Inflammatory macrophage (primary cell): ENCODE measurements at places on chromosomes 6 and 20.

DNA sequence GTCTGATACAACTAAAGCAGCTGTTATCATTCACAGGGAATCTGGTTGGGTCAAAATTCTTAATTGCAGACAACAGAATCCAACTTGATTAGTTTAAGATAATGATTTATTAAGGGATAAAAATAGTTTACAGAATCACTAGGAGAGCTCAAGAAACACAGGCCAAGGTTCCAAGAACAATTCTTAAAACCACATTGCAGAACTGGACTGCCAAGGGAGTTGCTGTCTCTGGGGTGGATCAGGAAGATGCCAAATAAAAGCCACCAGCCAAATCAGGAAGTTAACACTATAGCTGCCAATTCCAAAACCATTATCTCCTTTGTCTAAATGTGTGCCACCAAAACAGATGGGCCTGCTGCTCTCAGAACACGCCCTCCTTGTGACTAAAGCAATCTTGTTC lies 53.7 kb downstream of the NUDT3 start:
- DNase-seq = peak; percentile 24

DNA sequence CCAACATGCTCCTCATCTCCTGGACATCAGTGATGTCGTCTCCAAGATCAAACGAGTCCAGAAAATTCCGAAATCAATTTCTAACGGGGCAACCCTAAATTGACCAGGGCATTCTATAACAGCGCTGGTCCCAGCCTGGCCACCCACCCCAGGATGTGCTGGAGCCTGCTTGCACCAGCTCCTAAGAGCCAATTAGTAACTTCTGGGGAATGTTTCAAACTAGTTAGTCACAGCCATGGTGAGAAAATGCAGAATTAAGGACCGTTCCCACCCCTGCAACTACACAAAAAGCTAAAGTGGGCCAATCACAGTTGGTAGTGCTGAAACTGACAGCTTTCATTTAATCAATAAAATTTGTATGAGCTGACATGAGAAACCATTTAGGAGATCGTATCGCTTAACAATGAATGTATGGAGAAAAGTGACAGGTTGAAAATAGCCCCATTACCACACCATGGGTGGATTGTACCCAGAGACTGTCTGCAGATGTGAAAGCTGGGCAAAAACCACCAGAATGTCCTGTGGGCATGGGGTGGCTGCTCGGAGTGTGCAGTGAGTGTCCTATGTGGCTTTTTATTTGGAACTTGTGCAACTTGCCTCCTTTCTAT lies 165.7 kb upstream of the AFDN start:
- DNase-seq = no peak

GRCh38 chr20:45968801-45969711 lies 2.9 kb downstream of the ZNF335 start:
- DNase-seq = peak; percentile 46

DNA sequence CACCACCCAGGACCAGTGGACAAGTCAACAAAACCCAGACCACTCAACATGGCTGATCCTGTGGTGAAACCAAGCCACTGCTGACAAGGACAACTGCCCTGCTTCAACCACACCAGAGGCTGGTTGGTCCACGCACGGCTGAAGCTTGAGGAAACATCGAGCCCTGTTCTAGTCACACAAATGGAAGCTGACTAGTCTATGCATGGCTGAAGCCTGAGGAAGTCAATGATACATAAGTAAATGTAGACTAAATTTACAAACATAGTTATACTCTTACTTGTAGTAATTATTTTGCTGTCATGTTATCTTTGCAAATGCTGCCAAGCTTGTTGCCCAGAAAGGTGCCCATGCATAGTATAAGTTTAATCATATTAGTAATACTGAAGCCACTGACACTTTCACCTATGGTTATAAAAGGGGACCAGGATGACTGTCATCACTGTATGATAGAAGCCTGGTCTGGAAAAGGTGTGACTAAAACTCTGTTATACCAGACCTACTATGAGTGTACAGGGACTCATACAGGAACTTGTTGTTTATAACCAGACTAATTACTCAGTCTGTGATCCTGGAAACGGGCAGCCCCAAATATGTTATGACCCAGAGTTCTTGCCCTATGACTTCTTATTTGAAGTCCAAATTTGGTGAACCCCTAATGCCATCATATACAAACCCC lies 5.6 kb downstream of the IL22RA2 start:
- DNase-seq = no peak

DNA sequence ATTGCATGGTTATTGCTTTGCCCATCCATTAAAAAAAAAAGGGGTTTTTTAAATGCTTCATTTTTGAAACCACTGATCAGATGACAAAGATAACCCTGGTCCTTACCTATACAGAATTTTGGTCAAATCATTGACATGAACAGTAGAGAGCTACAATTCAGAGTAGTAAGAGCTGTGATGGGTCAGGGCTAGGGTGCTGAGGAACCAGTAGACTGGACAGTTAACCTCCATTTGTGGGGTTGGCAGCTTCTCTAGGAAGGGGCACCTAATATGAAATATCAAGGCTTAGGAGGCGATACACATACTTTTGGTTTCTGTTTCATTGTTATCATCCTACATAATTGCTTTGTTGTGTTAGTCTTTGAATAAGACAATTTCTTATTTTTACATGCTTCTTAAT lies 55.1 kb downstream of the ORC3 start:
- DNase-seq = no peak

DNA sequence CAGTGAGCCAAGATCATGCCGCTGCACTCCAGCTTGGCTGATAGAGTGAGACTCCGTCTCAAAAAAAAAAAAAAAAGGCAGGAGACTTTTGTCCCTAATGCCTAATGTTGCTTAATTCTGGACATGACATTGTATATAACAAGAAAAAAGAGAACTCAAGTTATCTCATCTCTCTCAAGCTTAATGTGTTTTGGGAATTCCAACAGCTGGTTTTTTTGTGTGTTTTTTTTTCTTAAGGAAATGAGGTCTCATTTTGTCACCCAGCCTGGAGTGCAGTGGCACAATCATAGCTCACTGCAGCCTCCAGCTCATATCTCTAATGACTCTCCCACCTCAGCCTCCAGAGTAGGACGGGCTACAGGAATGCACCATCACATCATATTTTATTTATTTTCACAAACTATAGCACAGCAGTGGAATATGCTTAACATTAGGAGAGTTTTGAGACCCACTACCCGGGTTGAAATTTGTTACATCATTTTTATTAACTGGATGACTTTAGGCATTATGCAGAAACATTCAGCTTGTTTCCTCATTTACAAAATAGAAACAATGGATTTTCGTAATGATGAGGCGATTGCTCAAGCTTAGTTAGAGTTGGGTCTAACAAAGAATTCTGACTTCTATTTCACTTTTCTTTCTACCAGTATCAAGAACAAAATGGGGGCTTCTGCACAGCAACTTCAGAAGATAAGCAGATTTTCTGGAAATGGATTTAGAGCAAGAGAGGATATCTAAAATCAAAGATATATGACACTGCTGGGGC lies 104.1 kb upstream of the BTN3A2 start:
- DNase-seq = peak; percentile 55

DNA sequence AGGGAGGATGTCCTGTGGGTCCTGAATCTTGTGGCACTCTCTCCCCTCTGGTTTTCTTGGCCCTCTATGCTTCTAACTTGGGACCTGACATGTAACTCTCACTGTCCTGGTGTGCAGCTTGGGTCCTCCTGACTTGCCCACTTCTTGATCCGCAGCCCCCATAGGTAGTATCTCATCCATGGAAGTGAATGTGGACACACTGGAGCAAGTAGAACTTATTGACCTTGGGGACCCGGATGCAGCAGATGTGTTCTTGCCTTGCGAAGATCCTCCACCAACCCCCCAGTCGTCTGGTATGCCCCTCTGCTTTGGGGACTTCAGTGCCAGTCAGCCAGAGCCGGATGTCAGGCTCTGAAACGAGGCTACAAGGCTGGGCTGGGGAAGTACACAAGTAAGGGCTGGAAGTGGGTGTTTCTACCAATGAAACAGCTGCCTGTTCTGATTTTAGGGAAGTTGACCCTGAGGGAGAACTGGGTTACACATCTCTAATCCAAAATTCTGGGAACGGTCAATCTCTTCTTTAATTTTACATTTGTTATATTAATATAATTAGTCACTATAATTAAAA lies 641 bp downstream of the DBNDD2 start:
- DNase-seq = peak; percentile 78

DNA sequence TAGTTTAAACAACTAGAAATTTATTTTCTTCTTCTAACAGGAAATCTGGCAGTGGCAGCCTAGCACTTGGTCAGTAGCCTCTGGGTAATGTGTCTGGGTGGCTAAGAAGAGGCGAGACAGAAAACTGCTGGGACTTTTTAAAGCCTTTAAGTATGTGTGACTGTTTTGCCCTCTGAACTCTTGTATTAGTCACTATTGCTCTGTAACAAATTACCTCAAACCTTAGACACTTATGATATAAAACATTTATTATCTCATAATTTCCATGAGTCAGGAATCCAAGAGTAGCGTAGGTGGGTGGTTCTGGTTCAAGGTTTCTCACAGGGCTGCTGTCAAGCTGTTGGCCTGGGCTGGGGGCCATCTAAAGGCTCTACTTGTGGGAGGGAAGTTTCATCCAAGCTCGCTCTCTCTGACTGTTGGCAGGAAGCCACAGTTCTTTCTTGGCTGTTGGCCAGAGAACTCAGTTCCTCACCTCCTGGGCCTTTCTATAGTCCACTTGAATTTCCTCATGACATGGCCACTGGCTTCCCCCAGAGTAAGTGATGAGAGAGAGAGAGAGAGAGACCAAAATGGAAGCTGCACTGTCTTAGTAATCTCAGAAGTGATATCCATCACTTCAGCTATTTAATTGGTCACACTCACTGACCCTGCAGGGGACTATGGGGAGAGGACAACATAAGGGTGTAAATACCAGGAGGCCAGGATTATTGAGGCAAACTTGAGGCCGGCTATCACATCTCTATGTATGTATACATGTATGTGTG lies 17.4 kb upstream of the TBC1D22B start:
- DNase-seq = peak; percentile 98

GRCh38 chr6:11315743-11316437 lies 83.4 kb upstream of the NEDD9 start:
- no peak for DNase-seq

GRCh38 chr6:6746333-6746969 lies 157.9 kb downstream of the LY86 start:
- DNase-seq = peak; percentile 43

- no peak for DNase-seq
Observed at GRCh38 chr6:139708337-139709199, 334.1 kb upstream of the CITED2 start.

DNA sequence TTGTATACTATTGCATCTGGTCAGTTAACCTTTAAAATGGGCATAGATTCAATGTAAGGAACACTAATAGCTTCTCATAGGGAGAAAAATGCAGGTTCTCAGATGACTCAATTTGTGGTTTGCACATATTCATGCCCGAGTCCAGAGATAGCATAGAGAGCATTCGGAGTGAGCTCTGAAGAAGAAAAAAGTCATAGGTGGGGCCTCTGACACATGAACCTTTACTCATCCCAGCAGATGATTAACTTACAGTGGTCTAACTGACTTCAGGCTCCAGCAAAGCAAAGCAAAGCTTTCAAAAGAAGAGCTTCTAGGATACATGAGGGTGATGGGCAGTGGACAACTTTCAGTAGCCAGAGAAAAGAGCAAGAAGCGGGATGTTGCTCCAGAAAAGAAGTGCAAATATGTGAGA lies 55.3 kb upstream of the BTN3A2 start:
- no peak for DNase-seq

- no peak for DNase-seq
Observed at GRCh38 chr20:4441871-4442270, 279.8 kb upstream of the PRND start.

DNA sequence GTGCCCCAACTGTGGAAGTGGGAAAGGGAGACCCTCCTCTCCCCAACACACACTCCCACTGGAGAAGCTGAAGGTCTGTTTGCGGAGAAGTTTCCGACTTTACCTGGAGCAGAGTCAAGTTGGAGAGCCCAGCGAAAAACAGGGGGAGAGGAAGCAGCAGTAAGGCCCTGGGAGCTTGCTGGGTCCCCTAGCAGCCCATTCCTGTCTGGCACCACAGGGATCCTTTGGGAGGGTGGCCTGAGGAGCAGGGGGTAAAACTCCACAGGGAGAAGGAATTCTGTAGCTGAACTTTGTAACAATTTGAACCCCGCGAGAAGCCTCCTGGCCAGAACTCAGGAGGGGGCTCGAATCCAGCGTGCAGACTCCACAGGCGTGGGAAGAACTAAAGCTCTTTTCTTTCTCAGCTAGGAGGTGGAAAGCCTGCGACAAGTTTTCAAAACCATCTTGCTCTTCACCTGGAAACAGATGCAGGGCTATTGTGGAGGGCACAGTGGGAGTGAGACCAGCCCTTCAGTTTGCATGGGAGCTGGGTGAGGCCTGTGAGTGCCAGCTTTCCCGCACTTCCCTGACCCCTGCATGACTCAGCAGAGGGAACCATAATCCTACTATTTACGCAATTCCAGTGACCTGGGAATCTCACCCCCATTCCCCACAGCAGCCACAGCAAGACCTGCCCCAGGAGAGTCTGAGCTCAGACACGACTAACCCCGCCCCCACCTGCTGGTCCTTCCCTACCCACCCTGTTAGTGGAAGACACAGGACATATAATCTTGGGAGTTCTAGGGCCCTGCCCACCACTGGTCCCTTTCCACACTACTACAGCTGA lies 25.8 kb downstream of the SERPINB9 start:
- no peak for DNase-seq

DNA sequence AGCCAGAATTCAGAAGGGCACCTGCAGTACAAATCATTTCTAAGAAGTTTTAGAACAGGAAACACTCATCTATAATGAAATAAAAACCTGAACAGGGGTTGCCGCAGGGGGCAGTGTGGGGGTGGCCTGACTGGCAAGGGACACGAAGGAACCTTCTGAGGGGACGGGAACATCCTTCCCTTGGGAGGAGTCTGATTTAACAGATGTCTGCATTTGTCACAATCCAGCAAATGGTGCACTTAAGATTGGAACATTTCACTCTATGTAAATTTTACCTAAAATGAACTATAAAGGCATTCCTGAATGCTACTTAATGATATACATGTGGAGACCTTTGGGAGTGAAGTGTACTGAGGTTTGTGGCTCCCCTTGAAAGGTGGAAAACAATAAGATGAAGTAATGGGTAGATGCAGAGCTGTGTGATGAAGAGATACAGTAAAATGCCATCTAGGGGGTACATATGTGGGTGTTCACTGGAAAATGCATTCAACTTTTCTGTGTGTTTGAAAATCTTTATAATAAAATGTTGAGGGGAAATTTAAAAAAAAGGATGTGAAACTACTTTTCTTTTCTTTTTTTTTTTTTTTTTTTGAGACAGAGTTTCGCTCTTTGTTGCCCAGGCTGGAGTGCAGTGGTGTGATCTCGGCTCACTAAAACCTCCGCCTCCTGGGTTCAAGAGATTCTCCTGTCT lies 89.5 kb downstream of the SNX5 start:
- DNase-seq = no peak

GRCh38 chr6:155274533-155274932 lies 10.7 kb downstream of the CLDN20 start:
- DNase-seq = no peak

GRCh38 chr6:16344756-16345155 lies 106.4 kb downstream of the GMPR start:
- DNase-seq = peak; percentile 17

GRCh38 chr20:50866036-50866685 lies 65.1 kb downstream of the ADNP start:
- DNase-seq = no peak
